ENCODE measurements at places on chromosomes 12 and 14.

DNA sequence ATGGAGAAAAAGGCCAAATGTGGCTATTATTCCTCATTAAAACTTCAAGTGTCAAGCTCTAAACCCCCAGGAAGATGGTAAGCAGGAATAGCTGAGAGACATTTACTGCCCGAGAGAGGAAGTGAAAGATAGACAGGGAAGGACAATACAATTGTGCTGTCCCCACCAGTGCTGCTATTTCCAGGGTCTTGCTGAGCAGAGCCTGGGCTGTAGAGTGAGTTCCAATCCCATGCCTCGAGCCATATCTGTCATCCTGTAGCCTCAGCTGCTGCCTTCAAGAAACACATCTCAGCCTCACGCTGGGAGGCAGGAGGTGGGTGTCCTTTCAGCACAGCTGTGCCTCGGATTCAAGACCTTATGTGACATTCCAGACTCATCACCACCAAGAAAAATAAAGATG lies 114.0 kb downstream of the RPAP3 start:
- DNase-seq: no peak

GRCh38 chr14:71589609-71590008 lies 342.6 kb upstream of the RGS6 start:
- no peak for DNase-seq

GRCh38 chr12:121443193-121443870 lies 43.4 kb downstream of the RNF34 start:
- peak; percentile 35 for DNase-seq

GRCh38 chr12:12583510-12584178 lies 21.0 kb upstream of the DUSP16 start:
- no peak for DNase-seq

DNA sequence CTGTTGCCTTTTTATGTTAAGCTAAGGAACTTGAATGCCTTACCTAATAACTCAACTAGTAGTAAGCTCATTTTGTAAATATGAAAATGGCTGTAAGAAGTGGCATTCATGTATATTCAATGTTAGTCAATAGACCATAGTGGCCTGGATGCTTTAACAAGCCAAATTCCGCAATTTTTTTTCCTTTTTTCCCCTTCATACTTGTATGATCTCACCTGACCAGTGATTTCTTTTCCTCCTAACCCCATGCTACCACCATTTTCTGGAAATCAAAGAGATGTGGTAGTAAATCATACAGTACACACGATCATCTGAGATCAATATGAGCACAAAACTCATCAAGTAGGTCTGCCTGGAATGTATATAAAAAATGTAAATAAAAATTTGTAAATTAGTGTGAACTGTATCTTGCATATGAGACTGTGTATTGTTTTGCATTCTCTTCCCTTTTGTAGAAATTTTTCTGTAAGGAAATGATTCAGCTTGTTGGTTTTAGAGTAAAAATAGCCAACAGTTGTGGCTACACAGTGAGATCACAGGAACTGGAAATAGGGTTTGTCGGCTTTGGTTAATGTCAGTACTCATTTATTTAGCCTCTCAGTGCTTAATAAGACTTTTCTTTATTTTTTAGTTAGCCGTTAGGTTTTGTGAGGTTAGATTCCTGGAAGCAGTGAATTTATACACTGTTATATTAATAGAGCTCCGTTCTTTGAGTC lies 62.5 kb downstream of the ETNK1 start:
- peak; percentile 73 for DNase-seq

DNA sequence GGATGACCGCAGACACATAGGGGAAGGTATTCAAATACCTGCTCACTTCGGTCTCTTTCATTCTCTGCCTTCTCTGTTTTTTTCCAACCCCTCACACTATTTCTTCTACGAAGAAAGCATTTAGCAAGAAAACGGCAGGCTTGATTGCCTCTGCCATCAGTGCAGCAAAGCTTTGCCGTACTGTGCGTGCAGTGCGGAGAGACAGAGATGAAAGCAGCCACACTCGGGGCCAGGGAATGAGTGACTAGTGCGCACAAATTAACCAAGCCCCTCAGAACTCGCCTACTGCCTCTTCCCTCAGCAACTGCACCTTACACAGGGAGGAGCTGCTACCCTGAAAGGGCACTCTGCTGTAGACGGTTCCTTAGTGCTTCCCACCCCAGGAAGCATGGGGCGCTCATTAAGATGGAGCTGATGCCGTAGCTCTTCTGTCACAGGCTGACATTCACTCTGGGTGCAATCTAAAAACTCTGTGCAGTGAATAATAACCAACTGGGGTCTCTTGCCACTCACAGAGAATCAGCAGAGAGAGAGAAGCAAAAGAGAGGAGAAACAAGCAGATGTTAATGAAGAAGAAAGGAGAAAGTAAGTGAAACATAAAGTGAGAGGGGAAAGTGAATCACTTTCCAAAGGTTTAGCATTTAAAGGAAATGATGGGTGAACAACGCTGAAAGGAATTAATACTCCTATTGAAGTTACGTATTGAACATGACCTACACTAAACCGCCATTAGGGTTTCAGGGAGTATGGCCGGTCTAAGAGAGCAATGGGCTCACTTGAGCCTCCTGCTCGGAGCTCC lies 69.4 kb downstream of the GRIN2B start:
- DNase-seq: no peak

DNA sequence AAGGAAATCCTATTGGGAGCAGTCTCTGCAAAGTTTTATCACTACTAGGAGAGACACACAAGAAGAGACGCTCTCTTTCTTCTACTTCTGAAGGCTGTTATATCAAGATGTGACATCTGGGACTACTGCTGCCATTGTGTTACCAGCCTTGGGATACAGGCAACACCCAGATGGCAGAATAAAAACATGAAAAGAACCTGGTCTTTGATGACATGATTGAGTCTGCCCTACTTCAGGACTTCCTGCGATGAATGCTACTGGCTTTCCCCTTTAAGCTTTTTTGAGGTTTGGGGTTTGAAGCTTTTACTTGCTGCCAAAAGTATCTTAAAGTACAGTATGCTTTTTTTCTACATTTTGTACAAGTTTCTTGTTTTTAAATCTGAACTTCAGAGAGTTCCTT lies 29.2 kb upstream of the TRHDE start:
- no peak for DNase-seq

- no peak for DNase-seq
Measured at GRCh38 chr12:27143256-27144069, 61.1 kb upstream of the C12orf71 start.

DNA sequence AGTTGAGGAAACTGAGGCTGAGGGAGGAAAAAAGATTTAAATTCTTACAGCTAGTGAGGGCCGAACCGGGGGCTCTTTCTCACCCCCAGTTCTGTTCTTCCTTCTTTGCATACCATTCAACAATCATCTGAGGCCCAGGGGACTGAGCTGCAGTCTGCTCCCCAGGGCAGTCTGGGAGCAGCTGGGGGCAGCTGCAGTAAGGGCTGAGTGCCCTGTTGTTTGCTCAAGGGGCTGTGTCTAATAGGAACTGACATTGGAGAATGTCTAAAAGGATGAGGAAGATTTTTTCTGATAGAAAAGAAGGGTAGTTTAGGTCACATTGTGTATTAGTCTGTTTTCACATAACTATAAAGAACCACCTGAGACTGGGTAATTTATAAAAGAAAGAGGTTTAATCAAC lies 42.2 kb downstream of the SLC17A8 start:
- no peak for DNase-seq

DNA sequence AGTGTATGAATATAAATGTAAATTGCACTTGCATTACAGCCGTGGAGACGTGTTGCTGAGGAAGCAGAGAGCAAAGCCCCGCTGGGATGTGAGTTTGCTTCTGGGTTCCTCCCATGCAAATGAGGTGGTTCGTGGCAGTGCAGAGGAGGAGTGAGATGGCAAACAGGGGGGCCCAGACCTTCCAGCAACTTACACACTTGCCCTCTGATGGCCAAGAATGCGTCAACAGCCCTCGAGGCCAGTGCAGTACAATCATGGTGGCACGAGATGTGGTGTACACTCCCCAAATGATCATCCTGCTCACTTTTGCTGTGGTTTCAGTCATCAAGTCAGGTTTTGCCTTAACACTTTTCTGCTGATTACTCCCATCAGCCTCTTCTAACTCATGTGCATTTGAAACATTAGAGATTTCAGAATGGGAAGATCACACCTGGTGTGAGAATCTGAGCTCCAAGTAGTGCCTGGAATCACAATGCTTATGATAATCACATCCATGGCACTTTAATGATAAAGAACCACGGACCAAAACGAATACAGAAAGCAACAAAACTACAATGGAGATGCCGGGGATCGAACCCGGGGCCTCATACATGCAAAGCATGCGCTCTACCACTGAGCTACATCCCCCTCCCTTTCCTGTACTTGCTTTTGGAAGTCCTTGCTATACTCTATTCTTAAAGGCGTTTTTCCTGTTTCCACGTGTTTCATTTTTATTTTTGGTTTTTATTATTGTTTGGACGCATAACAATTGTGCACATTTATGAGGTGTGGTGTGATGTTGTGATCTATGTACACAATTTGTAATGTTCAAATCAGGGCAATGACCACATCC lies 7.0 kb upstream of the UBC start:
- DNase-seq: no peak

DNA sequence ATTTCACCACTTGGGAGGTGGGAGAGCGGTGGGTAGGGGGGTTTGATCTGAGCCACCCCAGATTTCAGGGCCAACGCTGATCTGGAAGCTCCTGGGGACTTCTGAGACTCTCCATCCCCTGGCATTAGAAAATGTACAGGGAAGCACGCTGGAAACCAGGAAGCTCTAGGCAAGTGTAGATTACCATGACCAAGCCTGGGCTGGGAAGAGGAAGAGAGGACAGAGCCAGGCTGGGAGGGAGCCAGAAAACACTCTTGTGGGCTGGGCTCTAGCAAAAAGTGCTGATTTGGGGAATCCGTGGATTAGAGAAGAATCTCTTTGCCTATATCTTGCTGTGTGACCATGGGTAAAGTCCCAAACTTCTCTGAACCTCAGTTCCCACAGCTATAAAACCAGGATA lies 236.7 kb downstream of the BCL11B start:
- DNase-seq: peak; percentile 12

DNA sequence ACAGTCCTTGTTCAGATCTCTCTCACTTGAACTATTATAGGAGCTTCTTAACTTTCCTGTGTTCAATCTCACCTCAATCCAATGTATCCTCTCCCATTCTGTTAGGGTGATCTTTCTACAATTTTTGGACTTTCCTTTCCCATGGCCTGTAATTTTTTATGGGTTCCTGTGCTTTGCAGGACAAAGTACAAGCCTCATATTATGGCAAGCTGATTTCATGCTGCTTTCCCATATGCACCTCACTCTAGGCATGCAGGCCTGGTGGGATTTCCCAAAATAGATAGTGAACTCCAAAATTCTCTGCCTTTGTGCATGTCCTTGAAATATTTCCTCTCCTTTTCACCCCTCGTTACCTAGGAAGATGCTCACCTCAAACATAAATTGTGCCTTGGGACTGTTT lies 499.4 kb downstream of the NAV3 start:
- no peak for DNase-seq

Measured in AML-193 (cell line).